ENCODE measurements at places on chromosomes 4 and X. TPM values are rescaled to one million over a fixed set of nuclear protein-coding genes. Genes with fewer than 3 reads are reported as not detected.

ZNF827 gene
- polyA plus RNA-seq = 31.4 TPM

GLRB gene
- polyA plus RNA-seq = 11.9 TPM

PPEF2 gene
- polyA plus RNA-seq = not detected

PPP1R3F gene
- 9.0 TPM for polyA plus RNA-seq

KDR gene
- 52.7 TPM for polyA plus RNA-seq

SMR3B gene
- not detected for polyA plus RNA-seq

FGF13 gene
- polyA plus RNA-seq = 24.7 TPM

C4orf51 gene
- not detected for polyA plus RNA-seq

EVC2 gene
- 9.4 TPM for polyA plus RNA-seq

SMIM43 gene
- 0.44 TPM for polyA plus RNA-seq

FSTL5 gene
- polyA plus RNA-seq = 1.6 TPM

- DNase-seq = no peak
Observed at GRCh38 chr4:1833307-1834046, 22.5 kb downstream of the LETM1 start.

DNA sequence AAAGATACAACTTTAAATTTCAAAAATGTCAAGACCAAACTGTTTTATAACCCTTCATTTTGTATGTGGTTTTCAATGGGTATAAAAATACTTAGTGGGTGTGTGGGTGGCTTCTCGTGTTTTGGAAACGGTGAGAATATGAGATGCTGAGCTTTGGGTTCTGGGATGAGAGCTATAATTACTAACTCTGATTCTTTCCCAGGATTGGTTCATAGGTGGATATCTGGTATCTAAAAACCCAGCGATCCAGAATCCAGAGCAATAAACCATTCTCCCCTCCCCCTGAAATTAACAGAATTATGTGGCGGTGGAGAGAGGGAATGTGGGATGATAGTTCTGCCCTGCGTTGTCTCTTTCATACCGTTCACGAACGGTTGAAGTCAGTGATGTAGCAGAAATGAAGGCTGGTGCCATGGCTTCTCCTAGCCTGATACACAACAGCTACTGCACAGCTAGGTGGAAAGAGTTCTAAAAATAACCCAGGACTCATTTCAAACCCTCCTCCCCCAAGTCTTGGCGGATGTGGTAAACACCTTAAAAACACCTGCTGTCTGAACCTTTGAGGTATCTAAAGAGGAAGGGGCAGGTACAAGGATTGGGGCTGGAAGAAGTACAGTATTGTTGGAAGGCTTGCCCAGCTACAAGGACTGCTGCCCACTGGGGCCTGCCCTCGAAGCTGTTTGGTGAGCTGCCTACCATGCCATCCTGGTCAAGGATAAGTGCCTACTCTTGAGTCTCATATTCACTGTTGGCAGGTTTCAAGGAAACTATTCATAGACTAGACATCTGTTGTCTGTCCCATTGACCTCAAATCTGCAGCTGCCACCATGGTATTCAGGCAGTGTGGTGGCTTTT, 44.5 kb downstream of the SEPTIN11 start:
- DNase-seq = no peak

- DNase-seq = no peak
Observed at GRCh38 chr4:123480706-123481418, 84.3 kb downstream of the SPRY1 start.

DNA sequence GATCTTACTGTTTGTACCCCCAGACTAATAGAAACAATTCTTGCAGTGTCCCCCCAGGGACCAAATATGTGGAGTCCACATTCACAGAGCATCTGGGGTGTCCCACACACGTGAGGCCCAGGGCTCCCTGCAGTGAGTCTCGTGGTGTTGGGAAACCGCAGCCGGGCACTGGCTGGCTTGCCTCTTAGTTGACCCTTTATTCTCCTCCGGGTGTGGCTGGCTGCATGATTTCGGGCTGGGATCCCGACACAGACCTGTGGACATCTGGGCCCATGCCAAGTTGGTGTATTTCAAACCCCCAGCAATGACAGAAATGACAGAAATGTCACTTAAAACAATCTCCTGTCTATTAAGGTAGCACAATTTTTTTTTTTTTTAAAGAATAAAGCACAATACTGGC, 15.6 kb upstream of the CLDN24 start:
- no peak for DNase-seq

- no peak for DNase-seq
Observed at GRCh38 chr4:22635692-22636091, 57.0 kb upstream of the GBA3 start.

GRCh38 chr4:110787707-110788106, 164.8 kb upstream of the PITX2 start:
- no peak for DNase-seq

- DNase-seq = no peak
Observed at GRCh38 chr4:97664741-97665140, 478.5 kb downstream of the STPG2 start.

GRCh38 chrX:8044947-8045346, 117.7 kb upstream of the PNPLA4 start:
- no peak for DNase-seq

DNA sequence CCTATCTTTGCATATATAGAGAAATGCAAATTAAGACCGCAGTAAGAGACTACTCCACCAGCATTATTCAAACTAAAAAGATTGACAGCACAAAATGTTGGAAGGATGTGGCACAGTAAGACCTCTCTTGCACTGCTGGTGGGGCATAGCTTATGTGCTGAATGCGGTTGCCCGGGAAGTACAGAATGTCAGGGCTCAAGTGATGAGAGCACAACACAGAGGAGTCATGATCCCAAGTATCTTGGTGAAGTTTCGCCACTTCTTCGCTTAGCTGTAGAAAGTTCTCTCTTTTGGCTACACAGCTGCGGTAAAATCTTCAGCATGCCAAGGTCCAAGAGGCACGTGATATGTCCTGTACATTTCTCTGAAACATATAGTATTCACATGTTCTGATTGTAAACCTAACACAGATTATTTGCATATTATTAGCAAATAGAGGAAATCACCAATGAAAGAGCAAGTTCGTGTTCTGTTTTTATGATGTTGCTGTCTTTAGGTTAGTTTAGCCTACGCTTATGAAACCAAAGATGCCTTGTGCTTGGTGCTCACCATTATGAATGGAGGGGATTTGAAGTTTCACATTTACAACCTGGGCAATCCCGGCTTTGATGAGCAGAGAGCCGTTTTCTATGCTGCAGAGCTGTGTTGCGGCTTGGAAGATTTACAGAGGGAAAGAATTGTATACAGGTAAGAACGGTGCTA, 55.0 kb downstream of the HTT-AS start:
- no peak for DNase-seq

GRCh38 chr4:117455088-117455487, 369.7 kb upstream of the TRAM1L1 start:
- no peak for DNase-seq

DNA sequence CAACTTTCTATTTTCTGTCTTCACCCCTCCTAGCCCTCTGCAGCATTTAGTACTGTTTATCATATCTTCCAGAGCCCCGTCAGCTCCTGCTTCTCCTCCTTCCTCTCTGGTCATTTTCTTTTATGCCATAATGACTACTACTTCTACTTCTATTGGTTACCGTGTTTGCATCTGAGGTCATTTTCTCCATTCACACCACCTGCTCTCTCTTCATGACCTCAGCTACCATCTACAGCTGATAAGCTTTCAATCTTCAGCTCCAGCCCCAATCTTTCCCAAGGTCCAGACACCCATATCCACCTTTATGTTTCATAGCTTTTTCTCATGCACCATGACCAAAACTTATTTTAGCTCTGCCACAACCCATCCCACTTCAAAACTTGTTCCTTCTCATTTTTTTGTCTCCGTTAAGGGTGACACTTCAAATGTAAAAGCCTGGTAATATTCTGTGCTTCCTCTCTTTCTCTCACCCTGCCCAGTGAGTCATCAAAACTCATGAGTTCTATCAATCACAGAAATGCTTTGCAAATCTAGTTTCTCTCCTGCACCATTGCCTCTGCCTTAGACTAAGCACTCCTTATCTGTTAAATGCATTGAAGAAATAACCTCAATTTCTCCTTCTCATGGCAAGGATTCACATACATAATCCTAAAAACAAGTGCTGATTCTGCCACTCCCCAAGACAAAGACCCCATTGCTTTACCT, 71.3 kb upstream of the IQCM start:
- no peak for DNase-seq

GRCh38 chr4:182803235-182803634, 114.0 kb downstream of the DCTD start:
- DNase-seq = no peak

GRCh38 chr4:73725985-73726384, 14.4 kb upstream of the CXCL8 start:
- DNase-seq = no peak

DNA sequence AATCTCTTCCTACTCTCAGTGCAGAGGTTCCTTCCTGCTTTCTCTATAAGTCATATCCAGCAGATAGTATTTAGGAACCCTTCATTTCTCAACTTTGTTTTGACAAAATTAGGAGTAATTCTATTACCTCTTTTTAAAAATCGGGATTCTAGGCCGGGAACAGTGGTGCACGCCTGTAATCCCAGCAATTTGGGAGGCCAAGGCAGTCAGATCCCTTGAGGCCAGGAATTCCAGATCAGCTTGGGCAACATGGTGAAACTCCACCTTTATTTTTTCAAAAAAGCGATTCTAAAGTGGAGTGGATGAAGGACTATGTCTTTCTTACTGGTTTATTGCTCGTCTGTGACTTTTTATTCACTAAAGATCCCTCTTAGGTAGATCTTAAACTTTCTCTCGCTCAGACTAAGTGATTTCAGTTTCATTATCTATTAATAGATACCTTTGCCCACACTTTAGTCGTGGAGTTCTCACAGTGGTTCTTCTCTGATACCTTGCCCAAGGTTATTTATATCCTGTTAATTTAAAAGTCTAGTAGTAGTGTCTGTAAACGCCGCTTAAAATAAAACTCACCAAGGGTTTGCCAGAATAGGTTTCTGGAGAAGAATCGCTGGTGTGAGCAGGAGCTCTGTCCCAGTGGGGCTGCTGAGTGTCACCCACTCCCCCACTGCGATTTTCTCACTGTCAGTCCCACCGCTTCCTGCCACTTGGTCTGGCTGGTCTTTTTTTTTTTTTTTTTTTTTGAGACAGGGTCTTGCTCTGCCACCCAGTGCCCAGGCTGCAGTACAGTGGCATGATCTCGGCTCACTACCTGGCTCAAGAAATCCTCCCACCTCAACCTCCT, 27.0 kb upstream of the TMEM131L start:
- no peak for DNase-seq

- DNase-seq = no peak
Observed at GRCh38 chr4:102560115-102560514, 59.0 kb downstream of the NFKB1 start.

DNA sequence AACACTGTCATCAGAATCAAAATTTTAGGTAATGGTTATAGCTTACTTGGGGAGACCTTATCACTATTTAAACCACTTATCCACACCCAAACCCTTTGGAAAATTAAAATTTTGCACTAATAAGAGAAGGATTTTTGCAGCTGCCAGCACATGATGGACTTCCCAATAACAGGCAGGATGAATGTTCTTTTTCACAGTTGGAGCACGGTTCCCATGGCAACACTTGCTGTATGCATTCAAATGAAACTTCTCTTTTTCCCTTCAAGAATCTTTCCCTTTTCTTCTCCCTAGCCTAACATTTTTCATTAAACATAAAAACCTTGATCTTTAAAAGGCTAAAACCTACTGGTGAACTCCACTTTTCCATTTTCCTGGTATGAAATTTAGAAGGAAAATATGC, 768.2 kb downstream of the KCTD8 start:
- DNase-seq = no peak

DNA sequence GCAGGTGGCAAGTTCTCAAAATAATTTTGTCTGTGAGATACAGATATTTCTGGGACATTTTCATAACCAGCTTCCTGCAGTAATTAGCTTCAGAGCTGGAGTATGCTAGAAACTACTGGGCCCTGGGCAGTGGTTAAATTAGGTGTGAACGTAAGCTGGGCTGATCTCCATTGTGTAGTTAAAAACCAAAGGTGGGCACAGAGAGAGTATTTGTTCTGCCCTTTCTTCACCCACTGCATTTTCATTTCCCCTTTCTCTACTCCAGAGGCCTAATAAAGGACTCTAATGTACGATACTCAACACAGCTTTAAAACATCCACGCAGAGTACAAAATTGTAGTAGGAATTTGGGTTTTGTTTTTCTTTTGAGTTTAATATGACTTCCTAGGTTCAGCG, 252.7 kb downstream of the SPRY1 start:
- no peak for DNase-seq

DNA sequence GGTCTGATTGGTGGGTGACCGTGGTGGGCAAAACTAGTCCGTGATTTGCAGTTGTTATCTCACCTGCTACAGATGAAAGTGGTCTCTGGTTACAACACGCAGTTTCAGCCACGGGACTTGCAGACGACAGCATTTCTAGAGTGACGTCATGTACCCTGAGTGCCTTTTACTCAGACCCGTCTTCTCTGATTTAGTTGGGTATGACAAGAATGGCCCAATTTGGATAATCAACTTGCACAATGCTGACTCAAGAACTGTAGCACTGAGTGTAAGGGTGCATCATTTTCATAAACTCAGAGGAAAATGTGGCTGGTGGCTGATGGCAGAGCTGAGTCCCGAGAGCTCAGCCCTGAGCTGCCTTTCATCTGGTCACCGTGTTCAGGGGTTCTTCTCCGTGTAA, 281.4 kb upstream of the FRG1 start:
- no peak for DNase-seq

DNA sequence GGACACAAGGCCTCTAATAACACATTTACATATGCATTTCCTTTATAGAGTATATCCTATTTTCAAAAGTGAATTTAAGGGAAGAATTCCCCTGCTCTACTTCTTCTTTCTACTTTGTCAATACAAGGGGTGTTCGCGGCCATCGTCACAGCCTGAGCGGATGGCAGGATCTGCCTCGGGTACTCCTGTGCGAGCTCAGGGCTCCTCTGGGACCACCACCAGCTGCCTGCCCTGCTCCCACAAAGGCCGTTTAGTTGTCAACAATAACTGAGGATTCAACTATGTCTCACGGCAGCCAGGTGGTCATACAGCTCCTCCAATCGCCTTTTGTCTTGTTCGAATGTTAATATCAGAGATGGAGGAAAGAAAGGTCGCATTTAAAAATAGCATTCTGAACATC, 228.2 kb upstream of the TENM3 start:
- no peak for DNase-seq

GRCh38 chr4:154506253-154506652, 14.7 kb upstream of the DCHS2 start:
- peak; percentile 65 for DNase-seq

DNA sequence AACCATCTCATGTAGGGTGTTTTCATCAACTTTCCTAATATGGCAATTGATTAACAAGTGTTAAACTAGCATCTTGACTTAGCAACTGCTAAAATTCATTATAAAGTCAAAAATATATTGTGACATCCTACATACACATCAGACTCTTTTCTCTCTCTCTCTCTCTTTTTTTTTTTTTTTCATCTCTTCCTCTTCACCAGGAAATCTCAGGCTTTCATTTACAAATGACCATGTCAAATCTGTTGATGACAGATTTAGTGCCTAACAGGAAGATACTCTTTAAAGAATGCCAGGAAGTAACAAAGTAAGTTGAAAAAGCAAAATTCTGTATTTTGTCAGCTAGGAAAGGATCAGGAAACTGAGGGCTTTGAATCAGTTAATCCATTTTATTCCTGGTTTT, 365.5 kb downstream of the PCDH7 start:
- DNase-seq = no peak

GRCh38 chr4:168101026-168101425, 8.7 kb downstream of the ANXA10 start:
- DNase-seq = no peak

- no peak for DNase-seq
Observed at GRCh38 chr4:38163216-38164006, 203.2 kb downstream of the PTTG2 start.

- no peak for DNase-seq
Observed at GRCh38 chr4:124083711-124084110, 628.8 kb downstream of the ANKRD50 start.

All from renal pelvis (tissue), 12 donors.